ENCODE measurements at places on chromosomes 3 and 15. TPM values are rescaled to one million over a fixed set of nuclear protein-coding genes. Genes with fewer than 3 reads are reported as not detected.

SERPINI2 gene
- not detected for total RNA-seq

SAMD7 gene
- not detected for total RNA-seq

DNA sequence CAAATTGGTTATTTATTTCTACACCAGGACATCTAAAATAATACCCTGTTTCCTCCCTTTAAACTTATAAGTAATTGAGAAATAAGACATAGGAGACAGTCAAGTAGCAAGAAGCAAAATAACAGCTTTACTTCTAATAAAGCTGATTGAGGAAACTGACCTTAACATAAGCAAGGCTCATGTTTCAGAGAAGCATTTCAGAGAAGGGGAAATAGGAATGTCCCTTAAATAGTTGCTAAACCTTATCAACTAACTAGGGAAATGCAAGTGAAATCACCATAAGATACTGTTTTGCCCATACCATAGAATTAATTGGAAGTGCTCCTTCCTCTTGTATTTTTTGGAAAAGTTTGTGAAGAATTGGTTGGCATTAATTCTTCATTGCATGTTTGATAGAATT, 84.9 kb downstream of the B3GALNT1 start:
- DNase-seq, result no peak

GRCh38 chr15:43440721-43441281, 52.2 kb downstream of the TP53BP1 start:
- DNase-seq, result no peak

GRCh38 chr3:11254876-11255275, 17.3 kb upstream of the ATG7 start:
- no peak for DNase-seq

- DNase-seq, result no peak
These were observed 43.3 kb downstream of the RBMS3 start for GRCh38 chr3:29324180-29324651.

GRCh38 chr3:79392479-79392878, 375.3 kb downstream of the ROBO1 start:
- DNase-seq, result no peak

- no peak for DNase-seq
These were observed 91.0 kb downstream of the FOXP1 start for GRCh38 chr3:71492566-71492965.
